ENCODE measurements at places on chromosomes 3 and 15.

DNA sequence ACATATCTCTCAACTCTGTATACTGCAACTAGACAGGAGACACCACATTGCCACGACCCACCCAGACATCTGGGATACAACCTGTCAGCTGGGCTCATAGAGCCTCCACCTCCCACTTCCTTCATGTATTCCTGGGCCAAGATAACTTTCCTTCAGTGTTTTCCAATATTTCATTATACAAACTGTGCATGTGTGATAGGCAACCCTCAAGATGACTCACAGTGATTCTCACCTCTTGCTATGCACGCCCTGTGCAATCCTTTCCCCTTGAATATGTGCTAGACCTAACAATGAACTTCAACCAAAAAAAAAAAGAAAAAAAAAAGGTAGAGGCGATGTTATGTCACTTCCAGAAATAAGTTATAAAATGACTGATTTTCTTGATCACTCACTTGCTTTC is 138.0 kb upstream of the ALCAM start:
- DNase-seq = no peak

DNA sequence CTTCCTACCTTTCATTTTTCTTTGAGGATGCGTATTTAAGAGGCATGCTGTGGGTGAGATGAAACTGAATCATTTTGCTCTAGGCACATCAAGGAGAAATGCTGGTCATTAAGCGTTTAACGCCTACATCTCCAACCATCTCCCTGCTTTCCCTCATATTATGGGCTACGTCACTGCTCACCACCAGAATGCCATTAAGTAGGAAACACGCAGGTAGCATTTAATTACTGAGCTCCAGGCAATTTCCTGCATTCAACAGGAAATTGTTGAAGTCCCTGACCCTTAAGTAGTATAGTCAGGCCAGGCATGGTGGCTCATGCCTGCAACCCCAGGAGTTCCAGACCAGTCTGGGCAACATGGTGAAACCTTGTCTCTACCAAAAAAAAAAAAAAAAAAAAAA is 66.1 kb downstream of the CHSY1 start:
- no peak for DNase-seq

- DNase-seq = no peak
Measured at GRCh38 chr3:10195366-10196089, 30.8 kb downstream of the IRAK2 start.

- no peak for DNase-seq
Measured at GRCh38 chr3:143330296-143330868, 210.8 kb downstream of the CHST2 start.

GRCh38 chr15:34799149-34800101 is 4.1 kb upstream of the ACTC1 start:
- no peak for DNase-seq

Measured in stimulated activated CD4-positive, alpha-beta T cell treated with anti-CD3 and anti-CD28 coated beads, Interleukin-4, amount 100 ng/mL, for 1 hour (primary cell).